ENCODE measurements at places on chromosomes 2 and 18.

DNA sequence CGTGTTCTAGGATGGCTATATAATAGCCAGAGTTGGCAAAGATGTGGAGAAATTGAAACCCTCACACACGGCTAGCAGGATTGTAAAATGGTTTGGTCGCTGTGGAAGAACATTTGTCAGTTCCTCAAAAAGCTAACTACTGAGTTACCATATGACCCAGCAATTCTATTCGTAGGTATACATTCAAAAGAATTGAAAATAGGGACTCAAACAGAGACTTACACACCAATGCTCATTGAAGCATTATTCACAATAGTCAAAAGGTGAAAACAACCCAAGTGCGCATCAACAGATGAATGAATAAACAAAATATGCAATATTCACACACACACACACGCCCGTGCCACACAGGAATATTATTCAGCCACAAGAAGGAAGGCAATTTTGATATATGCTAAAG, 98.7 kb downstream of the PLA2R1 start:
- DNase-seq, result no peak

DNA sequence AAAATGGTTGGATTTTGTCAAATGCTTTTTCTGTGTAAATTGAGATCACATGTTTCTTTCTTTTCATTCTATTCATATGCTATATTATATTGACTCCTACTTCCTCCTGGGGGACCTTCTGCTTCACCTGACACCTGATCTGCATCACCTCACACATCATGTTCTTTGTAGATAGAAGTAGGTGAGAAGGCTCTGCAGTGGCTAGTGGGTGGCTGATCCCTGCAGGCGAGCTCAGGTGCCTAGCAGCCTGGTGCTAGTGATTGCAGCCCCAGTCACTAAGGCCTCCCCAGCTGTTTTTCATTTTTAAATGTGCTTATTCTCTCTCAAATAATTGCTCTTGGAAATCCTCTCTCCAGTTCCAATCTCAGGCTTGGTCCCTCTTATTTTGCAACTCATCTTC, 33.6 kb downstream of the MC4R start:
- DNase-seq, result no peak

DNA sequence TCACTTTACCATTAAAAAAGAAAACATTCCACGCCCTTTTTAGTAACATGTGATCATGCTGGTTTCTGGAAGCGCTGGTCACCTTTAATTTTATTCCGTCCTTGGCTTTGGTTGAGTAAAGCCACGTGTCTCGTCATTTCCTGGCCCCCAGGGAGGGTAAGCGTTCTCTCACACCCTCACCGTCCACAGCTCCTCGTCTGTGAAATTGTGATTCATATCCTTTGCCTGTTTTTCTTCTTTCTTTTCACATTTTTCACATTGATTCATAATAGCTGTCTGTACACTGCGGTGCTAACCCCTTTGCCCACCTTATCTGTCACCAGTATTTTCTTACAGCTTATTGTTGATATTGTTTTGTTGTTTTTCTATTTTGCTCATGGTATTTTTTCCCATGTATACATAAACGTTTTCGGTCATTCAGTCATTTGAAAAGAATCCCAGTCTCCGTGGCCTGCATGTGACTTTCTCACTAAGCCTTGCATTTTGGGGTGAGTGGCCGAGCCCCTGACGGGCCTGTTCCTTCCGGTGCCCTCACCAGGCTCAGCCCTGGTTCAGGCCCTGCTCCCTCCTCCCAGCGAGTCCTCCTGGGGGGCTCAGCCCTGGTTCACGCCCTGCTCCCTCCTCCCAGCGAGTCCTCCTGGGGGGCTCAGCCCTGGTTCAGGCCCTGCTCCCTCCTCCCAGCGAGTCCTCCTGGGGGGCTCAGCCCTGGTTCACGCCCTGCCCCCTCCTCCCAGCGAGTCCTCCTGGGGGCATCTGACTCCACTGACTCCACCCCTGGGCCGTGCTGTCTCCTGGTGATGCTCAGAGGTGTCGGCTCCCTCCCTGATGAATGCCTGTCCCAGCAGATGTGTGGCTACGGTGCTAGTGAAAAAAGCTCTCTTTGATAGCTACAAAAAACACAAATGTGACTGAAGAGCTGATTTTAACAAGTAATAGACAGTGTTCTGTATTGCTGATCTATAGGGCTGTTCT, 249.7 kb upstream of the PXDN start:
- no peak for DNase-seq

- no peak for DNase-seq
Measured at GRCh38 chr18:8708670-8709069, 3.3 kb downstream of the MTCL1 start.

GRCh38 chr18:42296192-42296591, 341.2 kb downstream of the PIK3C3 start:
- no peak for DNase-seq

- DNase-seq, result peak; percentile 52
Measured at GRCh38 chr2:43179942-43180341, 46.5 kb downstream of the ZFP36L2 start.

GRCh38 chr18:61474341-61474740, 141.1 kb downstream of the CDH20 start:
- no peak for DNase-seq

DNA sequence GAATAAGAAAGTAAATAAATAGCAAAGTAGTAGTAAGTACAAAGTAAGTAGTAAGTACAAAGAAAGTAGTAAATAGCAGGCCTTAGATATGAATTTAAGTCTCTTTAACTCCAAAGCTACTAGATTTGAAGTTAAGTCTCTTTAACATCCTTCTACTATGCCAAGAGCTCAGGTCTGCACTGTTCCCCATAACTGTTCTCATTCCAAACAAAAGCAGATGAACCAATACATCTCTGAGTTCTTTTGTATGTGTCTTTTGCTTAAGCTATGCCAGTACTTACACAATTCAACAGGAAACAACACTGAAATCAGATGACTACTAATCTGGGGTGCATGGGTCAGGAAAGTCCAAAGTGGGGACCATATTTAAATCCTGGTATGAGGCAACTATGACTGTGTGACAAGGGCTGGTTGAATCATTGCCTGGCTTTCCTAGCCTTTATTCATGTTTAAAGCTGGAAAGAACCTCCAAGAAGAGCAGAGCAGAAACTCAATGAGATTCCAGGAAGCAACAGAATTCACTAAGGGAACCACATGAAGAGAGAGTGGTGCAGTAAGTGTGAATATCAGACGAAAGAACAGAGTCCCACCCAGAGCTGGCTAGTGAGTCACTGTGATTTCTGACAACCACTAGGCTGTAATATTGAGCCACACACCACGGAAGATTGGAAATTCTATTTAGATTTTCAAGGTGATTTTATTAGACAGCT, 51.0 kb upstream of the CYP26B1 start:
- no peak for DNase-seq

- DNase-seq, result no peak
Measured at GRCh38 chr2:47815764-47816163, 32.8 kb downstream of the MSH6 start.

GRCh38 chr18:35139517-35139916, 98.3 kb downstream of the MAPRE2 start:
- DNase-seq, result no peak

DNA sequence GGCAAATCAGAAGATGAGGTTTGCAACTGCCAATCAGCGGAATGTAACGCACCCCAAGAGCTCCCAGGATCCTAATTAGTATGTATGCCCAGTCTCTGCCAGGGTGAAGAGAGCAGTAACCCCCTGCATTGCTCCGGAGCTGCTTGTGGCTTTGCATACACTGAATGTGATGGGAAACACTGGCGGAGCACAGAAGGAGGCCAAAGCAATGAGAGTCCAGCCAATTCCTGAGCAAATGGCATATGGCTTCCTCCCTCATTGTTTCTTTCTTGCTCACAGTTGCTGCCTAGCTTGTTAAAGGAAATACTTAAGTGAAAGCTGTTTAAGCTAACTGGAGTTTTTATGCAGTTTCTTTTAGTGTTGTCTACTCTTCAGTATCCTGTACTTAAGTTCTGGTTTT, 343.5 kb upstream of the NT5C1B start:
- peak; percentile 45 for DNase-seq

DNA sequence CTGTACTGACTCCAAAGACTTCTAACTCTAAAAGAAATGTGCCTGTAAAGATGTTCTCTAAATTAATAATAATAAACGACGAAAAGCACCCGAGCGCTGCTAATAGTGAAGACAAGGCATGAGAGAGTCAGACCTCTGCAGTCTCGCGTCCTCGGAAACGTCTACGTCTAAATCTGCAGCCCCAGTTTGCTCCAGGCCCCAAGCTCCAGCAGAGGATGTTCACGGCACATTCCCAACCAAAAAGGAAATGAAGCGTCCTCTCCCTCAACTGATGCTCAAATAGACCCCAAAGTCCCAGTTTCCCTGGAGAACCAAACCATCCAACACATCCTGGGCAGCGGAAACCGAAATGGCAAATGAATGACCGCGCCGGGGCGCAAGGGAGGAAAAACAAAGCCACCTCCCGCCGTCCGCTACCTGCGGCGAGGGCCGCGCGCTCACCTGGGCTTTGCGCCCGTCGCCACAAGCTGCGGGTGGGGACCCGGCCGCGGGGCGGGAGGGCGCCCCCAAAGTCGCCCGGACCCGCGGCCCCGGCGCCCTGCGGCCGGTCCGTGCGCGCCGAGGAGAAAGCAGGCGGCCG, 47.1 kb upstream of the CCDC150 start:
- DNase-seq, result no peak

GRCh38 chr2:172427990-172428831, 825 bp downstream of the ITGA6 start:
- DNase-seq, result peak; percentile 85

DNA sequence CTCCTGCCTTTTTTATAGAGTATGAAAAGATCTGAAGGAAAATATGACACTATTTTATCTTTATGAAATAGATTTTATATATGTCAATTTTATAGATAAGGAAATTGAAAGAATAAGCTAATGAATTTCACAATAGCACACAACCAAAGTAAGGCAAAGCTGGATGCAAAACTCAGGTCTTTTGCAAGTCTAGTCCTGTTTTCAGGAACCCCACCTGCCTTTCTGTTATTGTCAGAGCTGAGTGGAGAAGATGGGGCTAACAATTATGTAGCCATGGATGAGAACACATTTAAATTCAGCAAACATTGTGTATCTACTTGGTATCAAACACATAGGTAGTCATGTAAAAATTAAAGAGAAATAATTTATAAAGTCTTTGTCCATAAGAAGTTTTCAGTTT, 161.5 kb upstream of the ZEB2 start:
- DNase-seq, result no peak

- no peak for DNase-seq
Measured at GRCh38 chr2:241071677-241072111, 30.4 kb downstream of the MTERF4 start.

- DNase-seq, result no peak
Measured at GRCh38 chr2:29070526-29070925, 3.8 kb downstream of the PCARE start.

- DNase-seq, result no peak
Measured at GRCh38 chr2:221999166-221999565, 299.6 kb downstream of the PAX3 start.

- DNase-seq, result no peak
Measured at GRCh38 chr2:33142810-33143209, 196.1 kb downstream of the LTBP1 start.

DNA sequence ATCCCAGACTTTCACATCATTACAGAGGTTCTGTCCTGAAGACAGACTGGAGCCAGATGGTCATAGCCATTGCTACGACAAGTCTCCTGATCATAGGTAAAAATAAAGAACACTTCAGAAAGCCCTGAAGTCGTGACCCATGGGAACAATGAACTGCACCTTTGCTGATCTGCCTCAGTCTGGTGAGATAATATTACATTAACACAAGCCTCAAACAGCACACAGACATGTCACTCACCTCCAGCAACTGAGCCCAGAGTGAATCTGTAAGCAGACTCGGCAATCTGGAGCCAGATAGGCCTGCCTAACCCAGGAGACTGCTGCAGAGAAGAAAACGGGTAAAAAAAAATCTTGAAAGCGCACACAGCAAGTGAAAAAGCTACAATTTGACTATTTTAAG, 79.2 kb downstream of the SLC25A12 start:
- DNase-seq, result peak; percentile 28

DNA sequence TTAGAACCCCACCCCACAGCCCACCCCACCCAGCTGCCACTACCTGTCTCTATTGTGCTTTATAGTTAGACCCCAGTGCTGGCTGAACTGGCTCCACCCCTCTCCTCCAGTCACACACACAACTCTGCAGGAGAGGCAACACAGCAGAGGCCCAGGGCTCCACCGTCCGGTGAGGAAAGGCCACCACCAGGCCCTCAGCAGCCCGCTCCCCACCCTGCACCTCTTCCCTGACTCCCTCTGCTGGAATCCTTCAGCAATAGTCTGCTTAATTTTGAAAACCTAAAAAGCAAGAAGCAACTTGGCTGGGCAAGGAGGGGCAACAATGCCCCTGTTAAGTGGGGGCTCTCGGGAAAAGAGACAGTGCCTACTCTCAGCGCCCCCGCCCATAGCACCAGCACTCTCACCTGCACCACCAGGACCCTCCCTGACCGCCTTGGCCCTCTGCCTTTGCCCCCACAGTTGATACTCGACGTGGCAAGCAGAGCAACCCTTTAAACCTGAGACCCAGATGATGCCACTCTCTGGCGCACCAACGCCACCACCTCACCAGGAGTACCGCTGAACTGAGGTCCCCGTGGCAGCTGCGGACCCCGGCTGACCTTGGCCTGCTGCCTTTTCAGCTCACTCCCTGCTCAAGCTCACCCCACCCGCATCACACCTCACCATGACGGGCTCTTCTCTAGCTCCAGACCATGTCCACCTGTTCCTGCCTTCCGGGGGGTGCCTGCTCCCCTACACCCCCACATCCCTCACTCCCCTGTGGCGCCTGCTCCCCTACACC, 45.7 kb downstream of the NDUFA10 start:
- DNase-seq, result peak; percentile 91

GRCh38 chr2:99822474-99823207, 319.7 kb downstream of the AFF3 start:
- DNase-seq, result peak; percentile 52

DNA sequence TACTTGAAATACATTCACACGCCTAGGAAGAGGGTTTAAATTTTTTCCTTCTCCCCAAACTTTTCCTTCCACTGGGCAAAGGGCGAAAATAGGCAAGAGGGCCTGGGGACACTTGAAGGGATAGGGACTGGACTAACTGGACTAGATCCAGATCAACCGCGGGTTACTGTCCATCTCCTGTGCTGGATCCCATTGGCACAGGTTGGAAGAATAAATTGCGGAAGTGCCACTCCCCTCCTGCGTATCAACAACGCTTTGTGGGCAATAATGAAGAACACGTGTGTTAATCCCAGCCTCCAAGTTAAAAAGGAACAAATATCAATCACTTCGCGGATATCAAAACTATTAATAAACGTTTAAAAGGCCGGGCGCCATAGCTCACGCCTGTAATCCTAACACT, 1.7 kb upstream of the FZD5 start:
- DNase-seq, result no peak

- peak; percentile 75 for DNase-seq
Measured at GRCh38 chr18:30280861-30281470, 761.6 kb downstream of the DSC3 start.

- no peak for DNase-seq
Measured at GRCh38 chr2:80258341-80258740, 46.2 kb downstream of the LRRTM1 start.

DNA sequence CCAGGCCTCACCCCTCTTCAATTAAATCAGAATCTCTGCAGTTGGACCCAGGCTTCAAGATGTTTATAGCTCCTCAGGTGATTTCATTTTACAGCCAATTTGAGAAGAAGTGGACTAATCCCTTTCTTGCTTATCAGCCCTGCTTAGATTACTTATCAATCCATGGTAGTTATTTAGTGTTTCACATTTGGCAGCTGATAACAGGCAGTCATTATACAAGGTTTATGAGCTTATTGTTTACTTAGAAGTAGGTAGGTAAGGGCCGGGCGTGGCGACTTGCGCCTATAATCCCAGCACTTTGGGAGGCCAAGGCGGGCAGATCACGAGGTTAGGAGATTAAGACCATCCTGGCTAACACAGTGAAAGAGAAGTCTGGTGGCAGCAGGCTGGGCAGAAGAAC, 237.5 kb downstream of the CTNNA2 start:
- DNase-seq, result no peak

Data from neural progenitor cell (in vitro differentiated cells).